Spinal cord (tissue), 10 donors: ENCODE measurements at places on chromosomes 2 and 18.

- no peak for DNase-seq
Measured at GRCh38 chr2:168529054-168529833, 73.2 kb downstream of the CERS6 start.

- DNase-seq, result no peak
Measured at GRCh38 chr2:109136542-109136941, 7.5 kb downstream of the SH3RF3 start.

DNA sequence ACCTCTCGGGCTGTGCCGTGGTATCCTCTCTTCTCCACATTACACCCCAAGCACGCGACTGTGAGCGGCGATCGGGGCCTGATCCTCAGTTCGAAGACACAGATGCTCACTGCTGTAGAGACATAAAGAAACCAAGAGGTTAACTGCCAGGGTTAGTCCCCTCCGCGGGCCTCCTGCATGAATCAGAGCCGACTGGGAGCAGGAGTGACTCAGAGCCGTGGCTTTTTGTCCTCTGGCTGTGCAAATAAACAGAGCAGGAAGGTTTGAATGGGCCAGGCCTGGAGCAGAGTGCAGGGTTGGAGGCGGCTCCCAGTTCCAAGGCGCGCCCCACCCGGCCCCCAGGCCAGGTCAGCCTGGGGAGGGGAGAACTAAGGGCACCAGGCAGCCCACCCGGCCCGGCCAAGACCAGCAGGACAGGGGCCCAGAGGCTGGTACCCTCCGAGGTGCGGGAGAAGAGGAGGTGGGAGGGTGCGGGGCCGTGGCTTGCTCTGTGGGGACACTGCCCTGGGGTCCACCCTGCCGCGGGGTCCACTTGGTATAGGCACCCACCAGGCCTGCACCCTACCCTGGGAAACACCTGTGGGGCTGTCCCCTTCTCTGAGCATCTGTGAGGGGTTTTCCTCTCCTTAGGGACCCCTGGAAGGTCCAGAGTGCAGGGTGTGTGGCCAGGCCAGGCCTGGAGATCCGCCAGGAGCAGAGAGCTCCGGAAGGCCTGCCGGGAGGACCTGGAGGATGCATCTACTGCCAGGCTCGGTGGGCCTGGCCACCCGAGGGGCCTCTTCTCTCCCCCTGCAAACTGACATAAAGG is 16.5 kb downstream of the TWIST2 start:
- no peak for DNase-seq

GRCh38 chr2:12612168-12612567 is 104.6 kb upstream of the TRIB2 start:
- DNase-seq, result no peak

- no peak for DNase-seq
Measured at GRCh38 chr2:61520261-61520660, 17.9 kb downstream of the XPO1 start.
